ENCODE measurements at places on chromosomes 2 and 18. TPM values are rescaled to one million over a fixed set of nuclear protein-coding genes. Genes with fewer than 3 reads are reported as not detected.

GRCh38 chr18:57789090-57789489, 14.0 kb downstream of the ATP8B1 start:
- no peak for DNase-seq

DNA sequence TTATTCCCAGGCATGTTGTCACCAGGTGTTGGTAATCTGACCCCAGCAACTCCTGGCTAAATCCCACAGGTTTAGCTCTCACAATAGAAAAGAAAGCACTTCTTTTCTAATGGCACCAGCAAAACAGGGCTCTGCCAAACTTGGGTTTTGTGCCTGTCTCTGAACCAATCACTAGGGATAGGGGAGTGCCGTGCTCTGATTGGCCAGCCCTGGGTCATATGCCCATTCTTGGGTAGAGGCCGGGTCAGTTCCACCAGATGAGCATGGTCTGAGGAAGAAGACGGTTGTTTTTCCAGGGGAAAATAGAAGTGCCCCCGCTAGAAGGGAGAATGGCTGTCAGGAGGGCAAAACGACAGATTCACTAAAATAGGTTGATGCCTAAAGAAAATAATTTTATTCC, 14.7 kb downstream of the CDK15 start:
- no peak for DNase-seq

- DNase-seq: no peak
Measured at GRCh38 chr2:95670167-95670566, 78.4 kb downstream of the TRIM43 start.

- no peak for DNase-seq
Measured at GRCh38 chr2:29719639-29720038, 201.7 kb downstream of the ALK start.

DNA sequence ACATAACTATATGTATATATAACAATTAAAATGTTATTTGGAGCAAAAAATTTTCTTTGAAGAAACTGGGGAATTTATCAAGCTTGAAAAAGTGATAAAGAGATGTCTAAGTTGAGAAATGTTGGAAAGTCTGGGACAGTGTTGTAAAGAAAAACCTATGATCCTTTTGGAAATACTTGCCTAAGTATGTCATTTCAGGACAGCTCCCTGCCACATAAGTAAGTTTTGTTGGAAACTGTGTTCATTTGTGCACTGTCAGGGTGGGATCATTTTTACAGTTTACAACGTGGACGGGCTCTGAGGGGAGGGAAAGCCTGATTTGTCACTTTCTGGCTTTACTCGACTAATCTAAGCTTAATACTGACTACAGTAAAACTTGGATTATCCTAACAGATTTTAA, 10.4 kb upstream of the COL3A1 start:
- no peak for DNase-seq

DNA sequence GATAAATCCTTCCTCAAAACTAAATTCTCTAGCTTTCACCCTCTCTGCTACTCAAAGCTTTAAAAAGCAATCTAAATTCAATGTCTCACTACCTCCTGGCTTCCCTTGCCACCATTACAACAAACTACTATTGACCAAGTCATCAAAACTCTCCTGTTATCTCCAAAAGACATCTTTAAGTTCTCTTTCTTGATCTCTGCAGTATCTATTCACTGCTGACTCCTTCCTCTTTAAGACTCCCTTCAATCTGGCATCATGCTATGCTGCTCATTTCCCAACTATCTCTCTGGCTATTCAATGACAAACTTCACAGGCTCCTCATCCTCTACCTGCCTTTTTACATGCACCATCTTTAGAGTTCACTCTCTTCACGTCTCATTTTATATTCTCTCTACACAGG, 5.9 kb downstream of the PPP3R1 start:
- DNase-seq: no peak

DNA sequence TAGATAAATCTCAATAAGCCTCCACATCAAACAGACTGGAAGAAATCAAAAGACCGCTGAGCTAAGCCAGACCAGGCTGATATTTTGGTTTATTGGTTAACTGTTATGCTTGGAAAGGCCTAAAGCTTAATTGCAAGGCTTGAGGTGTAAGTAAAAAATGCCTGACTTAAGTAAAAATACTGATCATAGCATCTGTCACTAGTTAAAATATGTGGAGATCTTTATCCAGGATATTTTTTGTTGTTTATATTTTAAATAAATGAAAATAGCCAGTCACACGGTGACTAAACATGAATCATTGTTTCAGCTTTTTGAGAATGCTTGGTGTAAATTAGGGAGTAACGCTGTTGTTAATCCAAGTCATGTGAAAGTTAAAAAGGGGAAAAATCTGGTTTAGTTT, 127.9 kb downstream of the THADA start:
- DNase-seq: no peak

DNA sequence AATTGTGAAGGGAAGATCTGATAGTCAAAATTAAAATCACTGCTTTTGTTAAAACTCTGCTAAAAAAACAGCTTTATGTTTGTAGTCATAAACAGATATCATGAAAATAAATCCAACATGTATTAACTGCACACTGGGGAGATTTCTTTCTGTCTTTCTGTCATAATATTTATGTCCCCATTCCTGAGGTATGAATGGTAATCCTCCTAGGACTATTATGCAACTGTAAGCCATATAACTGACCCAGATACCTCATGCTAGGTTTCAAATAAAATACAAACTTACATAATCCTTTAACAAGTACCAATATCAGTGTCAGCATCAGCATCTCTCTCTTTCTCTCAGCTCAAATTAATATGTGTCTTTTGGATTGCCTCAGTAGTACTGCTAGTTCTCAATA, 18.2 kb downstream of the IFIH1 start:
- no peak for DNase-seq

- no peak for DNase-seq
Measured at GRCh38 chr2:12455661-12456060, 261.1 kb upstream of the TRIB2 start.

DNA sequence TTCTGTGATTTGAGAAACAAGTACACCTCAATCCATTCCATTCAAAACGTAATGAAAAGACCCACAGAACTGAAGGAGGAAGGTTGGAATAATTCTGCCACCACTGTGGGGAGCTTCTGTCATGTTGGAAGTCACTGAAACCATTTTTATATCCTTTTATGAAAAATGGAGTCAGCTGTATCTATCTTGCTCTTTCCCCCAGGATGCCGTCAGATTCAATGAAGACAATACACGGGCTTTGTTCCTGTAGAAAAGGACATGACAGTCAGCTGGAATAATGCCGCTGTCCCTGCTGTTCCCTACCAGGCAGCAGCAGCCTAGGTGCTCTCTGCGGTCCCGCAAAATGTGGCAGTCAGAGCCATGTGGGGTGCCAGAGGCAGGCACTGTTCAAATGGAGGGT, 52.5 kb upstream of the APCDD1 start:
- no peak for DNase-seq

DNA sequence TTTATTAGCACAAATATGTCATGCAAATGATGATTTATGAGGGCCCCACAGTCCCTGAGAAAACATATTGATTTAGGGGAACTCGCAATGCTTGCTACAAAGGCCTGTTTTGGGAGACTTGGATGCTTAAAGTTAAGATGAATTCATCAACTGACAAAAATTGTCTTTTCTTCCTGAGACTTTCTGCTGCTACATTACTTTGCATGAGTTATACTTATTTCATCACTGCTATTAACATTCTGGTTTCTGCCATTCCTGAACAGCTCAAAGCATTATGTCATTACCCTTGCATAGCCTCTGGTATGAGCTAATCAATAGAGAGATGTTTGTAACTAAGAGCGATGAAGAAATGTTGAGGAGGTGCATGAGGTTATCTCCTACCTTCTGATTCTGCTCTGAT, 74.4 kb downstream of the SOX11 start:
- DNase-seq: no peak

DNA sequence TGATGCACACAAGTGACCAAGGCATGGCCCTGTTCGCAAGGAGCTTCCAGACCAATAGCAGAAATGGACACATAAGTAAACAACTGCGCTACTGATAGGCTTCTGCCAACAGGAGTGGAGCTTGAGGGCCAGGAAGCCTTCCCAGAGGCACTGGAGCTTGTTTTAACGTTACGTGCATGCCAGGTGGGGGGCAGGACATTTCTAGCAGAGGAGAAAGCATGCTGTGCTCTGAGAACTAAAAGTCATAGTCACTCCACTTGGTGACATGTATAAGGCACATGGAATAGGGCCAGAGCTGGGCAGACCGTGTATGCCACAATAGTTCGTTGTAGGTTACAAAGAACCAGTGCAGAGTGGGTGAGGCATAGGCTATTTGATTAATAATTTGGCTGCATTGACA, 184.2 kb downstream of the NEDD4L start:
- no peak for DNase-seq

- peak; percentile 8 for DNase-seq
Measured at GRCh38 chr2:138564586-138565229, 63.1 kb downstream of the SPOPL start.

DNA sequence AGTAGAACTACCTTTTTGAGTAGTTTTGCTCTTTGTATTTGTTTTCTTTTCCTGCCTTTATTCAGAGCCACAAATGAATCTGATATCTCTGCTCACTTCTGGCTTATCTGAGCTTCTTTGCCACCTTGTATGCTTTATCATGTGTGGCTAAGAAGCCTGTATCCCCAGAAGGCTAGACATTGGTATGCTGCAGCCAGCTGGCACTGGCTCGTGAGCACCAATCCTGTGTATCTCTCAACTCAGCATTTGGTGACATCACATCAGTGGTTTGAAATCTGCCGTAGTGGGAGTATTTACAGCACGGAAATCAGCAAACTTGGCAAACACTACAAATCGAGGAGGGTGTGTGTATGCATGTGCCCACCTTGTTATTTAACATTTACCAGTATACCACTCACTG, 183.7 kb upstream of the LHCGR start:
- no peak for DNase-seq

DNA sequence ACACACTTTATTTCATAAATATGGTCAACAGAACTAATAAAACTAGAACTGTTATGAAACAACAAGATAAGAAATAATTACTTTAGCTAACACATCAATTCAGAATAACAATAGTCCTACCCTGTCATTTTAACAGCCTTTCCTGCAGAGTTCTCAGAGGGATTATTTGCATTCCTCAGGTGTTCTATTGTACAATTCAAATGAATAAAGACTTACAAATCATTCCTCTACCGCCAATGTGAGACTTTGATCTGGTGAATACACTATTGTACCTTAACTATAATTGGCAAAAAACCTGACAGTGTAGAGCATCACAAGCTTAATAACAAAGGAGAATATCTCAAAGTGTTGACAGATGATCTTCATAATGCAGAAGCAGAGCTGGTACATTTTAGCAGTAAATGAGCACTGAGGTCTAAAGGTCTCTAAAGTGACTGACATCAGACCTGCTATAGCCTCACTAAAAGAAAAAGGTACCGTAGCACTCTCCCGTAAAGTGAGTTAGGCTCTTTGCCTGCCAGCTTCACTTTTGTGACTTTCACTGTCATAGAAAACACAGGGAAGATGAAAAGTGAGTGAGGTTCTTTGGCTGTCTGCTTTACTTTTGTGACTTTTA, 118.8 kb upstream of the SP3 start:
- DNase-seq: no peak

GRCh38 chr18:56374007-56374655, 264.3 kb downstream of the TXNL1 start:
- no peak for DNase-seq

- DNase-seq: no peak
Measured at GRCh38 chr18:9771977-9772660, 64.0 kb downstream of the RAB31 start.

- no peak for DNase-seq
Measured at GRCh38 chr2:208101716-208102631, 22.4 kb downstream of the CRYGD start.

GRCh38 chr2:64331114-64331645, 122.8 kb upstream of the LGALSL start:
- DNase-seq: no peak

GRCh38 chr2:20188201-20188600, 36.7 kb downstream of the SDC1 start:
- DNase-seq: no peak

- DNase-seq: no peak
Measured at GRCh38 chr18:49072940-49073339, 122.2 kb upstream of the SMAD7 start.

The G6PC2 gene
- not detected for polyA plus RNA-seq

The GRHL1 gene
- 4.0 TPM for polyA plus RNA-seq

The RETSAT gene
- 26.5 TPM for polyA plus RNA-seq

The SLC23A3 gene
- 4.7 TPM for polyA plus RNA-seq

The SERPINB11 gene
- not detected for polyA plus RNA-seq

The GNAL gene
- polyA plus RNA-seq: 2.4 TPM

Measured in right lung (tissue), 10 donors.